MCF 10A (cell line): ENCODE measurements at places on chromosomes 4 and X. TPM values are rescaled to one million over a fixed set of nuclear protein-coding genes. Genes with fewer than 3 reads are reported as not detected.

- DNase-seq: peak; percentile 7
Observed at GRCh38 chr4:77913348-77913747, 50.7 kb downstream of the MRPL1 start.

DNA sequence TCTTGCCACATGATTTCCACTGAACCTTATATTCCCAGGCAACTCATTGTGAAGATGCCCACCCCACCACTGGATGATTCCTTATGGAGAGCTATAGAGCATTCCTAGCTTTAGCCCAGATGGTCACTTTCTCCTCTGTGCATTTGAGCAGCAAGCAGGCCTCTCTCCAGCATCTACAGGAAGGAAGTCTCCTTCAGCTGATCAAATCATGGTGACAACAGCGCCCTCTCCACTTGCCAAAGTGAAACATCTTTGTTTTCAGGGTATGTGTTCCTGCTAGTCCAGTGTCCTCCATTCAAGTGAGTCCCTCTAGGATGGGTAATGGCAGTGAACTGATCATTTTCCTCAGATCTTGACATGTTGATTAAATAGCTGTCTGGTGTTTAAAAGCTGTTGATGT is 10.9 kb upstream of the SYTL5 start:
- DNase-seq: no peak

DNA sequence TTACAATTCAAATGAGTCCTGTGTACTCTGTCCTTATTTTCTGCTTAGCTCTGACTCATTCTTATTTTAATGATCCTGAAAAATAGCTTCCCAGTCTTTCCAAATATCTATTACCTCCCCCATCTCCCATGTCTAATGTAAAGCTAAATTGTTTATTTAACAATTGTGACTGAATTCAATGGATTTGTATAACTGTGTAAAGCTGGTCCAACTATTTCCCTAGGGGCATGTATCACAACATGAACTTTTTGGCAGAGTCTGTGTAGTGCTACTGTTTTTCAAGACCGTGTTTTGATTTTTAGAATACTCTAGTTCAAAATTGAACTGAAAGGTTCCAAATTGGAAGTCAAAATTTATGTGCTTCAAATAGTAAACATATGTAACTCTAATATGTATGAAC is 67.8 kb downstream of the SPCS3 start:
- DNase-seq: peak; percentile 29

- DNase-seq: no peak
Observed at GRCh38 chrX:136154998-136155397, 7.7 kb downstream of the FHL1 start.

- DNase-seq: no peak
Observed at GRCh38 chrX:85244450-85245211, 840 bp downstream of the ZNF711 start.

GRCh38 chr4:11831739-11832138 is 403.0 kb upstream of the HS3ST1 start:
- no peak for DNase-seq

- no peak for DNase-seq
Observed at GRCh38 chr4:158521484-158522088, at the start of gene RXFP1. Gene RXFP1 (plus strand): TSS chr4:158521882. CDS start chr4:158521977, 95 bp downstream.

DNA sequence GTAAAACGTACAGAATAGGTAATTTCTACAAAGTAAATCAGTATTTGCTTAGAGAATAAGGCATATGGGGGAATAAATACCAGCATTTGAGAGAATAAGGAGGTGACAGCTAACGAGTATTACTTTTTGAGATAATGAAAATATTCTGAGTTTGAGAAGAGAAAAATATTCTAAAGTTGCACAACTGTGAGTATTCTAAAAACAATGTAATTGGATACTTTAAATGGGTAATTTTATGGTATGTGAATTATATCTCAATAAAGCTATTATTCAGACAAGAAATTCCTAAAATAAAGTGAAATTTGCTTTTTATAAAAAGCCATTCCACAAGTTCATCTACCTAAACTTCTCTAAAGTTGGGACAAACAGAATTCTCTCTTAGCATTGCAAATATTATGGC is 62.6 kb downstream of the PDGFC start:
- DNase-seq: no peak

DNA sequence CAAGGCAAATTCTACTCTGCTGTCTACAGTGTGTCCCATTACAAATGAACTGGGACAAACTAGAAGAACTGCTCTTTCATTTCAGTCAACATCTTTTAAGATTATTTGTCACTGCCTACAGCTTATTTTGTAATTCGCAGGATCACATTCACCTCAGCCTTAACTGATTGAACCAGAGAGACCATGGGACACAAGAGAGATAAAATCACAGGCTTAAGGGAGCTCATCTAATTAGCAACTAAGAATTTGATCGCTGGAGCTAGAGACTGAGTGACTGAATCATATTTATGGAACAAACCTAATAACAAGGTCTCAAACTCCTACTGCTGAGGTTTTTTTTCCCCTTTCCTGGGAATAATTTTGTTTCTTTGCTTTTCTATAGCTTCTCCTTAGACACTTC is 898.2 kb downstream of the PCDH18 start:
- no peak for DNase-seq

DNA sequence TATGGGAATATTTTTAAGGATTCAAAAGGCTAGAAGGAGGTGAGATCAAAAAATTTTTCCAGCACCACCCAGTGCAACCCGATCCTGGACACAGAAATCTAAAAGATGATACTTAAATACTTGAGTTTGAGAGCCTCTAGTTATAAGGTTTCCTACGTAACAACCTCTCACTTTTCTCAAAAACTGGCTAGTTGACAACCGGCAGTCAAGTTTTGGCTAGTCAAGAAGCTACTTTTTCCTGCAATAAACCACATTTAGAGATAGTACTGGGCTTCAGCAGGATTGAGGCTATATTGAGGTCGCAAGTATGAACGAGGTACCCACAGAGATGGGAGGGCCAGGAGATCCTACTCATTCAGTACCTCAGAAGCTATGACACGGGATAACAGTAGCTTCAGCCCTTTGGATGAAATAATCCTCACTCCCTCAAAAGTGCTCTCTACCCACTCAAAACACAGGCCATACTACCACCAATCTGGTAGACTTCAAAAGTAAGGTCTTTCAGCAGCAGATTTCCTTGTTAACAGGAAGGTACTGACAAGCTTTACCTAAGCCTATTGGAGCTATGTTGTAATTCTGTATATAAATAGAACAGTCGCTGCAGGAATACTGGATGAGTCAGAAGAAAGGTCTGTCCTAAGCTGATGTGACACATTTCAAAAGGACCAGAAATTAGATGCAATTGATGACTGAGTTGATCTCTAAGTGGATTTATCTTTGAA is 1.5 kb upstream of the TSPAN5 start:
- DNase-seq: peak; percentile 69

- DNase-seq: no peak
Observed at GRCh38 chr4:147723326-147723725, 8.6 kb upstream of the ARHGAP10 start.

GRCh38 chr4:25702848-25703247 is 47.2 kb downstream of the SLC34A2 start:
- DNase-seq: peak; percentile 39

DNA sequence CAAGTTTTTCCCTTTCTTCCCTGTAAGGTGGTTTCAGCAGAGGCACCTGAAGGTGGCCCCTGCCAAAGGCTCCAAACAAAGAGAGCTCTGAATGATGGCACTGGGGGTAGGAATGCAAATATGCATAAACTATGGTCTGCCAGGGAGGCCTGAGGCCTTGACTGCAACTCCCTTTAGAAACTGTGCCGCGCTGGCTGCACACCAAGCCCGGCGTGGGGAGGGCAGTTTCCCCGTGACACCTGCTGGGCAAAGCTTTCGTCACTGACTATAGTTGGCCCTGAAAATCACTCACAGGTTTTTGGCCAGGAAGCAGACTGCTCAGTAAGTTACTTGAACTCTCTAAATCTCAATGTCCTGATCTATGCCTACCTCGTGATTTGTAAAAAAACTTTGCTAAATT is 97.8 kb upstream of the ATOH1 start:
- DNase-seq: no peak

- peak; percentile 42 for DNase-seq
Observed at GRCh38 chr4:3827616-3828492, 61.7 kb downstream of the ADRA2C start.

- no peak for DNase-seq
Observed at GRCh38 chr4:1207603-1208265, 35.4 kb upstream of the SPON2 start.

- no peak for DNase-seq
Observed at GRCh38 chrX:9710332-9710731, 55.3 kb downstream of the GPR143 start.

DNA sequence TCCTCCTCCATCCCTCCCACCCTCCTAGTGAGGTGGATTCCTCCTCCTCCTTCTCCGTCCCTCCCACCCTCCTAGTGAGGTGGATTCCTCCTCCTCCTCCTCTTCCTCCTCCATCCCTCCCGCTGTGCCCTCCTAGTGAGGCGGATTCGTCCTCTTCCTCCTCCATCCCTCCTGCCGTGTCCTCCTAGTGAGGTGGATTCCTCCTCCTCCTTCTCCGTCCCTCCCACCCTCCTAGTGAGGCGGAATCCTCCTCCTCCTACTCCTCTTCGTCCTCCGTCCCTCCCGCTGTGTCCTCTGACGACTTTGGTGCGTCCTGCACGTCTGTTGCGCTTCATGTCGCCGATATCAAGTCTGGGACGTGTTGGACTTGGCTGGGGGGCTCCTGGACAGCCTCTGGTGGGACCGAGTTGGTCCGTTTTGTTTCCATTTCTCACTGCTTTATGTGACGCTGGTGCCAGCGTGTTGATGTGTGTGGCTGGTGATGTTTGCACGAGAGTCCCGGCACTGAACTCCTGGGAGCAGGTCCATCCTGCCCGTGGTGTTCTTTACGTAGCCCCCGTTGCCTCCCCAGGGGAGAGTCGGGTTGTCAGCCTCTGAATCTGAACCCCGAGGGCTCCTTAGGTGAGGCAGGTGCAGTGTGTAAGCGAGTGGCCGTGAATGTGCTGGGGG is 5.4 kb downstream of the AKAP17A start:
- no peak for DNase-seq

- peak; percentile 84 for DNase-seq
Observed at GRCh38 chr4:157045507-157046127, 30.3 kb upstream of the GLRB start.

GRCh38 chr4:127450276-127450675 is 182.5 kb upstream of the INTU start:
- DNase-seq: no peak

DNA sequence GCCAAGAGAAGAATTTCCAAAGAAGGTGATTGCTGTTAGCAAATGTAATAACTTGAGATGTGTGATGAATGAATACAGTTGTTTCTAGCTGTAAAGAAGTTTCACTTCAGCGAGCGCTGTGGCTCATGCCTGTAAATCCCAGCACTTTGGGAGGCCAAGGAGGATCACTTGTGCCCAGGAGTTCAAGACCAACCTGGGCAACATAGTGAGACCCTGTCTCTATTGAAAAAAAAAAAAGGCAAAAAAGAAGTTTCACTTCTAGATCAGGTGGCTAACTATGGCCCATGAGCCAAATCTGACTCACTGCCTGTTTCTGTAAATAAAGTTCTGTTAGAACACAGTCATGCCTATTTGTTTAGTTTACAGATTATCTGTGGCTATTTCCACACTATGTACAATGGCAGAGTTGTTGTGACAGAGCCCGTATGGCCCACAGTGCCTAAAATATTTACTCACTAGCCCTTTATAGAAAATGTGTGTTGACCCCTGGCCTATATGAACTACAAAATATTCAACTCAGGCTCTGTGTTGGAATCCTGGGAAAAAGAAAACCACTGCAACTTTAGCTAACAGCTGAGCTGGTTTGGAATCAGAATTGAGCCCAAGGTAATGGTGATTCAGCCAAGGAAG is 54.1 kb upstream of the PRPS1 start:
- DNase-seq: peak; percentile 58

- no peak for DNase-seq
Observed at GRCh38 chr4:145829629-145830395, 108.8 kb downstream of the ZNF827 start.

- no peak for DNase-seq
Observed at GRCh38 chrX:39222346-39223113, 421.3 kb downstream of the MID1IP1 start.

- no peak for DNase-seq
Observed at GRCh38 chrX:119442286-119442685, 26.0 kb upstream of the SLC25A5 start.

DNA sequence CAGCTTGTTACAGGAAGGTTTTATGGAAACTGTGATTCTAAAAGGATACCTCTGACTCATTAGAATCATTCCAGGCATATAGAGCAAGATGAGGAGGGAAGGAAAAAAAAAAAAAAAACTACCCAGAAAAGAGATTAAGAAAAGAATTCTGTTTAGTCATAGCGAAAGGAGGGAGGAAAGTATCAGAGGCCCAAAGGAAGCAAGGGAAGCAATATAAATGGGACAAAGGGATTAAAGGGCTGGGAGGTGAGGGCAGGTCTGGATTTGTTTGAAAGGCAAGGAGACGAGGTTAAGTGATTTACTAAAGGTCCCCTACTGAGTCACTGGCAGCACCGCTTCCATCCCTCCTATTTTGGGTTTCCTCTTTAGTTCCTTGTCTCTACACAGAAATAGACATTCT is 88.6 kb upstream of the IL1RAPL1 start:
- DNase-seq: peak; percentile 76

GRCh38 chr4:186676531-186677161 is 47.0 kb downstream of the FAT1 start:
- peak; percentile 47 for DNase-seq

DNA sequence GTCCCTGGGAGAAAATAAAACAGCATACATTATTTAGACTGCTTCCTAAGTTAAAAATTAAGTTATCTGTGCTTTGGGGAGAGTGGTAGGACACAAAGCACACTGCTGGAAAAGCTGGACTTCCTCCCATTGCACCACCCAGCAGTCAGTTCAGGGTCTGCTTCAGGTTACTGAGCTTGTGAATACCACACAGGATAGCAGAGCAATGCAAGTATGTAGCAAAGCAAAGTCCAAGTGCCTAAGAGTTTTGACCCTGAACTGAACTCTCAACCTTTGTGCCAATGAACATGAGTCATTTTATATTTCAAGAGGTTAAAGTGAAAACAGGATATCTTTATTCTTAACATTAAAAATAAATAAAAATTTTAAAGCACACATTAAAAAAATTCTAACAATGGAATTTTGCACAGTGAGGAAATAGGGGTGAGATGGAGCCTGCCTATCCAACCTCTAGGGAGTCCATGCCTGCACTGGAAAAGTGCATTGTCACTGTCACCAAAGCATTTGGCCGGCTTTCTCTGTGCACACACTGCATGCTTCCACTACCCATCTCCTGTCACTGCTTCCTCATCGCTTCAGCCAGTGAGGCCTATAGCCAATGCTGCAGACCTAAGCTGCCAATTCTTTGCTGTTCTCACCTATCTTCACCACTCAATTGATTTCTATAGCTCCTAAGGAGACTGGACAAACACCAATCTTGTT is 50.9 kb downstream of the ABCG2 start:
- DNase-seq: peak; percentile 27

- peak; percentile 93 for DNase-seq
Observed at GRCh38 chr4:2795893-2796848, 3.3 kb downstream of the SH3BP2 start.

GPR78 gene
- not detected in 2 replicates for total RNA-seq

ZNF275 gene
- total RNA-seq: 9.8 and 10.7 TPM in 2 replicates

RNF128 gene
- 0.09 and 0.17 TPM in 2 replicates for total RNA-seq

SPATA18 gene
- total RNA-seq: 23.0 and 28.9 TPM in 2 replicates

RNF212 gene
- not detected in 2 replicates for total RNA-seq

GJB1 gene
- total RNA-seq: not detected in 2 replicates

CSAG3 gene
- not detected in 2 replicates for total RNA-seq
